ENCODE measurements at places on chromosomes 13 and 19.

- no peak for DNase-seq
Observed at GRCh38 chr13:108915095-108915633, 285.8 kb downstream of the MYO16 start.

DNA sequence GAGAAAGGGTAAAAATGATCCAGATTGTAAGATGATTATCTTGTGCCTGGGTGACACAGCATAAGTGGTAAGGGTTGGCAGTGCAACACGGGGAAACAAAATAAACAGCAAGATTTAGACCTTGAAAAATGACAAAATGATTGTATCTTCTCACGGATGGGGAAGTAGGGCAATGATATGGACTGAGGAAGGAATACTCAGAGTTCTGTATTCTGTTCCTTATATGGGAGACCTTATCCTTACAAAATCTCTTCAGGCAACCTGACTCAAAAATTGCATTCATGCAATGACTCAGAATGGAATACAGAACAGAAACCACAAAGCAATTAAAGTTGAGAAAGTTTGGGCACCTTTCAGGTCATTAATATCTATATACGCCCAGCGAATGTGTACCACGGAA, 149.0 kb downstream of the HS6ST3 start:
- DNase-seq: no peak

DNA sequence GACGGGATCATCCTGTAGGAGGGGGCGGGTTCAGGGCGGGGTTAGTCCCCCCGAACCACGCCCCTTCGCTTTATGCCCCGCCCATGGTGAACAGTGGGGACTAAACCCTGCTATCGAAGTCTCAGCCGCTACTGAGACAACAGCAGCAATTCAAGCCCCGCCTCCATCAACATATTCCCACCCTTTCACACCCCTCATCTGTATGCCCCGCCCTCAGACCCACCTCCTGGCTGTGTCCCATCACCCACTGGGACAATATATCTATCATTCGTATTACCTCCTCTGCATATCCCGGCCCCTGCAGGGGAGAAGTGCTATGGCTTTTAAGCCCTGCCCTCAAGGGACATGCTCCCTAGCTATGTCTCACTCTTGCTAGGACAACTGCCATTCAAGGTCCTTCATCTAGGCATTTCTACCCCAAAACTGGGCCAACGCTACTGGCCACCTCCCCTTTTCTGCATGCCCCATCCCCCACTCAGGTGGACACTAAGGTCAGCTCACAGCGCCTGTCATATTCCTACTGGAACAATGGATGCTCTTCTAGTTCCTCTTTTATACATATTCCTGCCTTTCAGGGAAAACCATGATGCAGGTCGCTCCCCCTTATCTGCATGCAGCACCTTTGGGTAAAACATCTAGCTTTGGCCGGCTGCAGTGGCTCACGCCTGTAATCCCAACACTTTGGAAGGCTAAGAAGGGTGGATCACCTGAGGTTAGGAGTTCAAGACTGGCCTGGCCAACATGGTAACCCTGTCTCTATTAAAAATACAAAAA, 11.9 kb downstream of the LRFN1 start:
- DNase-seq: no peak

- no peak for DNase-seq
Observed at GRCh38 chr13:35764326-35765015, 288.0 kb upstream of the MAB21L1 start.

GRCh38 chr19:40632311-40633036, 31.3 kb downstream of the LTBP4 start:
- no peak for DNase-seq

- DNase-seq: no peak
Observed at GRCh38 chr13:36353001-36353400, 6.8 kb upstream of the SPART start.

- no peak for DNase-seq
Observed at GRCh38 chr13:78060966-78061365, 142.3 kb upstream of the EDNRB start.

- no peak for DNase-seq
Observed at GRCh38 chr13:35055705-35056104, 113.6 kb downstream of the NBEA start.

DNA sequence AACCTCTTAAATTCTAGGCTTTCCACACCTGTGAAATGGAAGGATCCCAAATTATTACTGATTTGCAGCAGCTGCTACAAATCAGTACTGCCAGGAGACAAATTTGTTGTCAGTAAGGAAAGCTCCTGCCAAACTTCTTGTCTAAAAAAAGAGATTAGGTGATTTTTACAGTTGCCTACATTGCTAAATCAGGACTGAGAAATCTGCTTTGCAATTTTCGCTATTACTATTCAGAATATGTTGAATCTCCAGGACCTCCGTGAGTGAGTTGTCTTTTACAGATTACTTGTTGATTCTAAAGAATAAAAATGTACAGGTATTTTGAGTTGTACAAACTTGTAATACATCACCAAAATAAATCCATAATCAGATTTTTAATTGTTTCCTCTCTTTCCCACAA, 1815.9 kb downstream of the PCDH9 start:
- DNase-seq: no peak

DNA sequence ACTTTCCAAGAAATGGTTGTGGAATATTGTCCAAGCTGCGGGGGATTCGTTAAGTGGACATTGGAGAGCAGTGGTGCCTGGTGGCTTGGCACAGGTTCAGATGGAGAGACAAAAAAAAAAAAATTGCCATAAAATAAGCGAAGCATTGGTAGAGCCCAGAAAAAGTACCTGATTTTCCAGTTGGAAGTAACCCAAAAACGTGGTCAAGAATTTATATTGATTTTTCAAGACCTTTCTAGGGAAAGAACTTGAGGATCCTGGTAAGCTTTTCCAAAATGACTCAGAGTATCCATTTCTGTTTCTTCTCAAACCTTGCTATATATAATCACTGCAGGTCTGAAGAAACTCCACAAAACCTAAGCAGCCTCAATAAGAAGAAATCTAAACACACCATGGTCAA, 94.6 kb downstream of the ING1 start:
- no peak for DNase-seq
